ENCODE measurements at places on chromosomes 5 and 9. TPM values are rescaled to one million over a fixed set of nuclear protein-coding genes. Genes with fewer than 3 reads are reported as not detected.

DNA sequence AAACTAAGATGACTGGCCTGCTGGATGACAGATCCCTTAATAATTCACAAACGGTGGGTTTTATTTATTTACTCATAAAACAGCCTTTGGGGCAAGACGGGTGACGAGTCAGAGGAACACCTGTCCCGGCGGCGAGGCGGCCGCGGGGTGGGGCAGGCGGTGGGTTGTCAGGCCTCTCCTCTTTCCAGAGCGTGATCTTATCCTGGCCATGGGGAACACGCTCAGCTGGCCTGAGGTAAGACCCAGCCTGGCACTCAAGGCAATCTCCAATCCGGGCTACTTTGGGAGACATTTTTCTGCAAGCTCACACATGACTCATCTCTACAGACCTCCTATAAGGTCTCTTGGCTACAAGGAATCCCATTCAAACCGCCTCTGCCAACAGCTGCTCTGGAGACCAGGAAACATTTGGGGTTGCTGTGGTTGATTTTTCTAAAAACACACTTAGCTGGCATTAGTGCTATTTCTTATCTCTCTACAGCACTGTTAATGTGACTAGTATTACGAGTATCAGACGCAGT lies 6.3 kb downstream of the RAPGEF1 start:
- peak; percentile 84 for DNase-seq

DNA sequence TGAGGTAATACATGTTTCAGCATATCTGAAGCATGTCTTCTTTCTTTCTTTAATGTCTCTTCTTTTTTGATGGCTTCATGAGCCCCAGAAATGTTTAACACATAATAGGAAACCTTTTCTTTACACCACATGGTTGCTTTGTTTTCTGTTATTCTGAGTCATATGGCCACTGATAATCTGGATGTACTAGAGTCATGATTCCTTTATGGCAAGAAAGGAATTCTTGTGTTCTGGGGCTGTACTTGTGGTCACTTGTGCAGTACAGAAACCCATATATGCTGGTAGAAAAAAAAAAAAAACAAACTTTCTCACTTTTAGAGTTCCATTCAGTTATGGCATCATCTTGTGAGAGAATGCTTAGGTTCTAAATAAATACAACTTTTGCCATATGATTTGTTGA lies 1669.3 kb upstream of the CDH9 start:
- no peak for DNase-seq

GRCh38 chr5:172371684-172372083 lies 82.6 kb downstream of the SH3PXD2B start:
- DNase-seq = no peak

SPATA31C1 gene
- polyA plus RNA-seq = not detected

DAB2 gene
- 177 TPM for polyA plus RNA-seq

RELL2 gene
- polyA plus RNA-seq = 3.1 TPM

LPCAT1 gene
- 23.5 TPM for polyA plus RNA-seq

SLC36A3 gene
- not detected for polyA plus RNA-seq

STPG3 gene
- not detected for polyA plus RNA-seq

ST6GALNAC6 gene
- 40.6 TPM for polyA plus RNA-seq

Measured in AG04450 (cell line).